Stimulated activated CD8-positive, alpha-beta memory T cell treated with anti-CD3 and anti-CD28 coated beads, Interleukin-7, amount 100 ng/mL, for 1 hour (primary cell): ENCODE measurements at places on chromosomes 6 and 20.

- DNase-seq, result no peak
Measured at GRCh38 chr6:169243186-169243585, 10.5 kb downstream of the THBS2 start.

DNA sequence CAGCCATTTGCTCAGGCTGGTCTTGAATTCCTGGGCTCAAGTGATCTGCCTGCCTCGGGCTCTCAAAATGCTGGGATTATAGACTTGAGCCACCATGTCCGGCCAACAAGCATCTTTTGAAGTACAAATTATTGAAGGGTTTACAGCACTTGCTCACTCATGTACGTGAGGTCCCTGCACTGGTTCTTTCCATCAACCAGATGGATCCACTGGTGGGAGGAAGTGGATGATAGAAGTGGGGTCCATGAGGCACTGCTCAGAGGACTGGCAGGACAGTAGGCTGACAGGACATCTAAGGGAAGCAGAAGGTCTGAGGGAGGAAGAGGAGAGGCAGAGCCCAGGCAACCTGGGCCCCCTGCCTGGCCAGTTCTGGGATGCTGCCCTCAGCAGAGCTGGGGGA is 109.2 kb upstream of the NXT1 start:
- no peak for DNase-seq

DNA sequence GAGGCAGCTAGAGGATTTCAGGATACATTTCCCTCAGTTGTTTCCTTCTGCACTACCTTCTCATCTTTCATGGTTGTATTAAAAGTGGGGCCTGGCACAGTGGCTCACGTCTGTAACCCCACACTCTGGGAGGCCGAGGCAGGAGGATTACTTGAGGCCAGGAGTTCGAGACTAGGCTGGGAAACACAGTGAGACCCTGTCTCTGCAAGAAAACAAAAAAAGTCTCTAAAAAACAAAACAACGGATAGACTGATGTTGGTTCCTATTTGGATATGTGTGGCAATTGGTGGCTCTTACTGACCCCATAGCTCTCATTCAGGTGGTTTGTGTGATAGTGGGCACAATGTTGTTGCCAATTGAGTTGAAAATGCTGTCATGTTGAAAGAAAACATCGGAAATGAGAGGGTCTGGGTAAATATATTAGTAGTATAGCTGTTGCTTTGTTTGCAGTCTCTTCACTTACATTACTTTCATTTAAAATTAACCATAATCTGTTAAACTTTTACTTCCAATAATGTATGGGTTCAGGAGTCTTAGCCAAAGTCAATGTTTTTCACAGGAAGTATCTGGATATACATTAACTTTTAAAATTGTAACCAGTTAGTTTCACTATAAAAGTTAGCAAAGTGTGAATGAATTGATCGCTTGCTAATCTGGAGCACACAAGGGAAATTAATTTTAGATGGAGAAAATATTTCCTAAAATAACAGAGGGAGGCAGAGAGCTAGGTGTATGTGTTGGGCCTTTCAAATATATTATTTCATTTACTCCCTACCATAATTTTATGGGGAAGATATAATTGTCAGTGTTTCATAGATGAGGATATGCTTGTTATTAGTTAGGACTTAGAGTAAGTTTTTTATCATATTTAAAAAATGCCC is 31.1 kb downstream of the UTRN start:
- no peak for DNase-seq

- peak; percentile 34 for DNase-seq
Measured at GRCh38 chr6:111872401-111873177, 663 bp downstream of the FYN start.

- DNase-seq, result no peak
Measured at GRCh38 chr6:144148886-144149285, 1.4 kb upstream of the STX11 start.

DNA sequence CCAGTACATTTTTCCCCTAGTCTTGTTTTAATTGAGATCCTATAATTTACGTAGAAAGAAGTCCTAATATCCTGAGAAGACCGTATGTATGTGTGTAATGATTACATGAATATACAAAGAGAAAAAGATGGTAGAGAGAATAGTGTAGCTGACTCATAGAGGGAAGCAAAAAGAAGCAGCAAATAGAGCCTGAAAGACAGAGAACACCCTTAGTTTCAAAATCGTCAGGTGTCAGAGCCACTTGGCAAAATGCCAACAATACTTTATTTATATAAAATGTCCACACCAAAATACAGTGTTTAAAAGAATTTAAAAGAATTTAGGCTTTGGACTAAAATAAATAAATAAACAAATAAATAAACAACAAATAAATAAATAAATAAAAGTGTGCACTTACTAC is 1414.1 kb upstream of the EYS start:
- no peak for DNase-seq

- no peak for DNase-seq
Measured at GRCh38 chr20:57594092-57594951, 25.9 kb downstream of the ZBP1 start.

DNA sequence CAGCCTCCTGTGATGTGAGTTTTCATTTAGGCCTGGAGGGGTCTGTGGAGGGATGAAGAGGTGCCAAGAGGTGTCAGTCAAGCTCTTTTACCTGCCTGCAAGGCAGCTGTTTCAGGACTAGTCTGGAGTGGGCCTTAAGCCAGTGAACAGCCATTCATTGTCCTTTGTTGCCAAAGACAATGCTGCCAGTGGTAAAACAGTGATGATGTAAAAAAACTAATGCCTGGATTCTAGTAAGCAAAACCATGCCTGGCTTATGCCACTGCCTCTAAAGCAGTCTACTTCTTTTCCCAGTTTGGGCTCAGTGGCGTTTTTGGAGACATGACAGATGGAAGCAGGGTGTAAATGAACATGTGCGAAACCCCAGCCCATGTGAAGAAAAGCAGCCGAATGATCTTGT is 93.5 kb upstream of the KCNK16 start:
- no peak for DNase-seq

DNA sequence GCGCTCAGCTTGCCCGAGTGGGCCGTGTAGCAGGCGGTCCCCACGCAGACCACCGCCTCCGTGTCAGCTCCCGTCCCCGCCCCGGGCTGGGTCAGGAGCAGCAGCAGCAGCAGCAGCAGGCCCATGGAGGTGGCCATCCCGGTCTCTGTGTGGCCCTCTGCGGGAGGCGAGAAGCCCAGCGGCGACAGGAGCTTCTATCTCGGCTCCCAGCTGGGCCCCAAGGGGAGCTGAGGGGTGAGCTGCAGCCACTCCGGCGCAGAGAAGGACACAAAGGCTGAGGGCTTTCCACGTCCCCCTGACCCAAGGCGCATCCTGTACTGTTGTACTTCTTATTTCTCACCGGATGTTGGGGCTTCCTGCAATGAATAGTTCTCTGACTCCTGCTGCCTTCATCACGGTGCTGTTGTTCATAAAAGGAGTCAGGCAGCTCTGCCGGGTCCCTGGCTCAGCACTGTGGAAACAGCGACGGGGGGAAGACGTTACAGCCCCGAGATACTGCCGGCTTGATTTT is at the start of gene CD93:
CD93 (minus strand) TSS at position 269 of the 511 bp plus-strand sequence; CDS start at position 137, 132 bp downstream.
- no peak for DNase-seq

DNA sequence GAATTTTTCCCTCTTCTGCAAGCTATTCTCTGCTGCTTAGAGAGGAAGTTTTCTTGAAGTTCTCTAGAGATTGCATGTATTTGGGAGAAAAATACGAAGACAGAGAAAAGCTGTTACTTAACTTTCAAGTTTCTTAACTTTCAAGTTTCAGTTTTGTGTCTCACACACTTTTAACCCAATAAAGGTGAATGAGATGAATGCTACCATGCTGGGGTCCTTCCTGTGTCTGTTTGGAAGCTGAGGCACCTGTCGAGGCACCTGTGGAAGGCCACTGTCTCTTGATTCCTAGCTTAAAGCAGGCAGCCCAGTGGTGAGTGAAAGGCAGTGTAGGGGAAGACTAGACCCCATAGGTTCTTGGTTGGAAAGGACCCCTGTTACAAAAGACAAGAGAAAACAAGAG is 372.8 kb upstream of the JARID2 start:
- DNase-seq, result no peak

DNA sequence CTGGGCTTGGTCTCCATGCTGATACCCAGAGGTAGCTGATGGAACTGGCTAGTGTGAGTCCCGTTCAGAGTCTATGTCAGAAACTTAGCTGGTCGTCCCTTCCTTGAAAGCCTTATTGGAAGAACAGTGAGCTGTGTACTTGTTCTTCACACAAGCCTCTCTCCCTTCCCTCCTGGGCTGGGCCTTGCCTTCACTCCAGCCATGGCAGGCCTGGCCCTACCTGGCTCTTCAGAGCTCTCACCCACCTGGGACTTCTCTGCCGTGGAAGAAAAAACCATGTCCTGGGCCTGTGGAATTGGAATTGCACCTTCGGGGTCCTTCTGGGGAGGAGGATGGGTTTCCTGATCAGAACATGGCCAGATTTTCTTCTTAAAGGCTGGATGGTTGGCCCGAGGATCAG is 20.3 kb upstream of the ZNF831 start:
- DNase-seq, result no peak

GRCh38 chr6:32393665-32394420 is 13.1 kb downstream of the BTNL2 start:
- no peak for DNase-seq

DNA sequence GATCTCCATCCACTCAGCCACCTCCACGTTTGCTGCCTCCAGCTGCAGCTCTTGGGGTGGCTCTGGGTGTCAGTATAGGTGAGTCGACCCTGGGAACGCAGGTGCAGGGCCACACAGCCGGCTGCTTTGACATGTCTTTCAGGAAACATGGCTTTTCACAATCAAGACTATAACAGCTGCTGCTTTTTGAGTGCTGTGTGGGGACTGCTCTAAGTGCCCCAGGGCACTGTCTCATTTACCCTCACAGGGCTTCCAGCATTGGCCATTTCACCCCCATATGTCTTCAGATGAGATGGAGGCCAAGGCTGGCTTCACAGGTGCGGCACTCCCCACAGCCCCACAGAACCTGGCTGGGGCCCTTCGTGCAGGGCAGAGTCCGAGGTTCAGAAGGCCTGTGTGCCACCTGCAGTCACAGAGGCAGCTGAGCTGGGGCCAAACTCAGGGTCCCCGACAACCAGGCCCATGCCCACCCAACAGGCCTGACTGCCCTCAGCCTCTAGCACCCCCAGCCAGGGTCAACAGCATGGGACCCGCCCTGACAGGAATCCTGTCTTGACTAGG is 14.9 kb upstream of the CST7 start:
- DNase-seq, result no peak

DNA sequence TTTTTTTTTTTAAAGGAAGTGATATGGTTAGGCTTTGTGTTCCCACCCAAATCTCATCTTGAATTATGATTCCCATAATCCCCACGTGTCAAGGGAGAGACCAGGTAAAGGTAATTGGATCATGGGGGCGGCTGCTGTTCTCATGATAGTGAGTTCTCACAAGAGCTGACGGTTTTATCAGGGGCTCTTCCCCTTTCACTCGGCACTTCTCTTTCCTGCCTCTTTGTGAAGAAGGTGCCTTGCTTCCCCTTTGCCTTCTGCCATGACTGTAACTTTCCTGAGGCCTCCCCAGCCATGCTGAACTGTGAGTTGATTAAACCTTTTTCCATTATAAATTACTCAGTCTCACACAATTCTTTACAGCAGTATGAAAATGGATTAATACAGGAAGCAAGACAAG is 64.3 kb downstream of the ZFP64 start:
- DNase-seq, result no peak

DNA sequence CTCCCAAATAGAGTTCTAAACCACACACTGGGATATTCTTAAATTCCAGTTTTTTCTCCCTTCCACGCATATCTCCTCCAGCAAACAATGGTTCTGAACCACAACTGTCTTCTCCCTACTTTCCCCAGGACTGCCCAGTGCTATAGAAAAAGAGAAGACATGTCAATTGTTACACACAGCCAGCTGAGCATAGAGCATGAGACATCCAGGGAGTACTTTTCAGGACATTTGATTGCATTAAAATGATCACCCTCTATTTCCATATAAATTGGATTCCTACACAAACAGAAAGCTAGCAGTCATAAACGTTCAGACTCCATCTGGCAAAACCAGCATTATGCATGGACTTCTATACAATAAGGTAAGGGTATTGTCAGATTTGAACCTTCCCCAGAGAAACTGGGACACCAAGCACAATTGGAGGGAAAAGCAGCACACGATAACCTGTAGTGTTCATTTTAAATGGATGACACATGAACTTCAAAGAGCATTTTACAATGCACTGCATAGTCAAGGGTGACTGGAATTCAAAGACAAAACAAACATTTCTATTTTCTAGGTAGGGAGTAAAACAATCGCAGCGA is 93.1 kb upstream of the HEY2 start:
- no peak for DNase-seq

DNA sequence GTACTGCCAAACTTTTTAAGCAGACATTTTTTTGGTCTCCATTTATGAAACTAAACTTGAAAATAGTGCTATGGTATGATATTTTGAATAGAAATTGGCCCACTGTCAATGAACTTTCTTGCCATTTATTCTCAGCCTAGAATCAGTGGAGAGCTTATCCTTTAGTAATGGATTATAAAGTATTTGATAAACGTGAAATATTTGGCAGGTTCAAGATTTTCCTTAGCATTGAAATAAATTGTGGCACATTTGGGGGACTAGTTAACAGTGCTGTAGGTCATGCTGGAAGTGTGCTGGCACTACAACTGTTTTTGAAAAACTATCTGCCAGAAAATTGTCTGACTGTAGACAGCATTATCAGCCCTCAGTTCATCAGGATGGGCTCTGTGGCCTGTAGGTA is 2.1 kb downstream of the PRSS35 start:
- no peak for DNase-seq

DNA sequence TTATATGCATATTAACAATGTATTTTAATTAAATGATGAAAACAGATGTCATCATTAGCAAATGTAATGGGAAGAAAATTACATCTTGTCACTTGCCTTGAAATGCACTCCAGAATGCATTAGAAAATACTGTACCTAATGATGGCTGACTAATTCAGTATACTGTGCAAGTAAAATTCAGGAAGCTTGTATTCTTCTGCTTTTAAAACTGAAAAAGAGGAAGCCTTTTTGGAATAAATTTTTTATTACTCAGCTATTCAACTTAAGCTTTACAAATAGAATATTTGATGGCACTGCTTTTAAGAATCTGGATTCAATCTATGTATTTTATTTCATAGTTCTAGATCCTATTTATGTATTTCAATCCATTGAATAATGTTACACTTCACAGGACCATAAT is 195.5 kb downstream of the RIMS1 start:
- no peak for DNase-seq
